ENCODE measurements at places on chromosomes 1 and 21.

DNA sequence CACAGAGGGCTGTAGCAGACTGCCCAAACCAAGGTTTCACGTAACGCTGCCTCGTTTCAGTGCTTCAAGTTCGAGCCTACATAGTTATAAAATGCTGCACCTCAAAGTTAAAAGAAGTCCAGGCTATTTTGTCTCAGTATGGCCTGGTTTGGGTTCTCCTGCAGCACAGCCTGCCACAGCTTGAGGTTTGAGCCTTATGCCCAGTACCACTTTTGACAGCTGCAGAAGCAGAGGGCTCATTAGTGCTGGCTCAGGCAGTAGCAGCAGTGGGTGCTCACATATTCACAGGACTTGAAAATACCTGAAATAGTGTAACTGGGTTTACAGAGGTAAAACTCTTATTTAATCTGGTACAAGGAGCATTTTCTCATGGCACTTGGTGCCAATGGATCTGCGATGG is 15.3 kb downstream of the SPATA46 start:
- no peak for DNase-seq

- no peak for DNase-seq
Measured at GRCh38 chr21:33418691-33419090, 15.5 kb downstream of the IFNGR2 start.

DNA sequence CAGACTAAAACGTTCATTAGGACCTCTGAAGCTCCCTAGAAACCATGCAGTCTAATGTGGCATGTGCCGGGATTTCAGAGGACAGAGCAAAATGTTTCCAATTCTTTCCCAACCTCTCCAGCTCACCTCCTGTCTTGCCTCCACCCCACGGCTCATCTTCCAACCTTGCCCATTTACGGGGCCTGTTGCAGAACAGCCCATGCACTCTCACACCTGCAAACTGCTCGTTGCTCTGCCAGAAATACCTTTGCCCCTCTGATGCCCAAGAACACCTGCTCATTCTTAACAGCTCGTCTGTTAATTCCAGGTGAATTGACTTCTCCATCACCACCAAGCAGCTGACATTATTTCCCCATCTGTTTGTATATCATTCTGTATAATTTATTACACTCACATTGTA is 53.9 kb upstream of the LBR start:
- DNase-seq: no peak

DNA sequence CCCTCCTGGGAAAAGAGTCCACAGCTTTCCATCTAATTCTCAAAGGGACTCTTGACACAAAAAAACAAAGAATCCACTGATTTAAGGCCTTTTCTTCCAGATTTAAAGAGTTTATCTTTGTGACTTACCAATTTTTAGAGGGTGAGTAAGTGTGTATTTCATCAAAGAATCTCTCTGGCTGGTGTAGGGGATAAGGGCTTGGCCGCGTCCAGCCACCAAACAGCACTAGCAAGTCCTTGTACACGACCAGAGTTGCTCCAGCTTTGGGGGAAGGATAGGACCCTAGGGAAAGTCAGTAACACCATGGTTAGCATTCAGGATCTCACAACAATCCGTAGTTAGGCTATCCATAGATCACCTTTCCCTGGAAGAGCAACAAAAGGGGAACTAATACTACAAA is 19.5 kb upstream of the CPLANE2 start:
- DNase-seq: no peak

DNA sequence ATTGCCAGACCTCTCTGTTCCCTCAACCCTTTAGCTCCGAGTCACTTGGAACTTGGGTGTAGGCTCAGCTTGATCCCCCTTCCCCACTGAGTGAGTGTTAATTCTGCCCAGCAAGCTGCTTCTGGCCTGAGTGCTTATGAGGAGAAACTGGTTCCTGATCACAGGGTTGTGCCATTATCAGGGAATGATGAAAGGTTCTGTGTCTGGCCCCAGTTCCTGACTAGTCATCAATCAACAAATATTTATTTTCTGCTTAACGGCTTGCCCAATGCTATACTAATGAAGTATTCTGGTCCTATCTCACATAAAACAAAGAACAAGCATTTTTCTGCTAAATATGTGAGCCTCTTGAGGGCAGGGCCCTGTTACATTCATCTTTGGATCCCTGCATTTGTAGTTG is 20.8 kb downstream of the CC2D1B start:
- no peak for DNase-seq
